ENCODE measurements at places on chromosomes 3 and 15.

- DNase-seq: no peak
Measured at GRCh38 chr3:55307622-55308021, 179.5 kb downstream of the WNT5A start.

- DNase-seq: no peak
Measured at GRCh38 chr3:69867941-69868505, 128.8 kb downstream of the MITF start.

DNA sequence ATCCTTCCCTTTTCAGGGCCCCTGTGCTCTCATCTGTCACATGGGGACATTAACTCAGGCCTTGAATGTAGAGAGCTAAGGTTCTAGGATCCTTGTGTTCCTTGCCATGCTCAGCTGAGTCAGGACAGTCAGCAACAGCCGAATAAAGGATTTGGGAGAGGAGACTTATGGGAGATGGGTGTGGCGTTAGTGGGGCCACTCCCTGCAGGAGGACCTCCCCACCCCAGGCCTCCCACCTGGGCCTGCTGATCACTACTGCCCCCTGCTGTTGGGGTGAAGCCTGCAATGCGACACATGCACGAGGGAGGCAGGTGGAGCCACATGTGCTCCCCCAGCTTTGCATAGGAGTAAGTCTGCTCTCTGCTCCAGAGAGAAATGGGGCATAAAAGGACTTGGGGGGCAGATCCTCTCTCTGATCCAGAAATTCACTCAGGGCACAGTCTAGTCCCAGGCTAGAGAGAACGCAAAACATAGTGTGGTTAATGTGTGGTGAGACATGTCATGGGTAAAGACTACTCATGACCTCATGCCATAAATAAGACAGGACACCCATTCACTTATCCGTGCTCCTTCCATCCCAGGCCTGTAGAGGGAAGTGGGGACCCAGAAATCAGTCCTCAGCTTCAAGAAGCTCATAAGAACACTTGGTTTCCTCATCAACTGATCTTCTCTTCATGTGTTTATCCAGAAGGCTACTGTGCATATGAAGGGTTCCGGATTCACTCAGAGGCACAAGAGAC is 19.4 kb downstream of the RBP1 start:
- peak; percentile 43 for DNase-seq

GRCh38 chr3:162171970-162172369 is 675.4 kb downstream of the OTOL1 start:
- DNase-seq: no peak

- no peak for DNase-seq
Measured at GRCh38 chr15:29686445-29687203, 135.6 kb downstream of the TJP1 start.

DNA sequence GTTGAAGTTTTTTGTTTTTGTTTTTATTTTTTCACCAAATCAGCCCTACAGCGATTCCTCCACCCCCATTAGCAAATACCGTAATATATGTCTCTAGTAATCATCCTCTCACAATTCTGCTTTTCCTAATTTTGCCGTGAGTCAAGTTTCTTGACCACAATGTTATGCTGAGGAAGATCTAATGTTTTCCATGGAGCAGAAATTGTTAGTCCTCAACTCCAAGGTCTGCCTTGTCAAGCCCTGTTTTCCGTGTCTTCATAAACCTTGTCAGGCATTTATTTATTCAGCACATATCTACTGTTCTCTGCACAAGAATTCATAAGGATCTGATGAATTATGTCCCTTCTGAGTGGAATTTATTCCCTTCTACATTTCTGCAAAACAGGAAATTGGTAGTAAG is 372.8 kb downstream of the RBMS3 start:
- no peak for DNase-seq
